ENCODE measurements at places on chromosomes 2 and 18.

DNA sequence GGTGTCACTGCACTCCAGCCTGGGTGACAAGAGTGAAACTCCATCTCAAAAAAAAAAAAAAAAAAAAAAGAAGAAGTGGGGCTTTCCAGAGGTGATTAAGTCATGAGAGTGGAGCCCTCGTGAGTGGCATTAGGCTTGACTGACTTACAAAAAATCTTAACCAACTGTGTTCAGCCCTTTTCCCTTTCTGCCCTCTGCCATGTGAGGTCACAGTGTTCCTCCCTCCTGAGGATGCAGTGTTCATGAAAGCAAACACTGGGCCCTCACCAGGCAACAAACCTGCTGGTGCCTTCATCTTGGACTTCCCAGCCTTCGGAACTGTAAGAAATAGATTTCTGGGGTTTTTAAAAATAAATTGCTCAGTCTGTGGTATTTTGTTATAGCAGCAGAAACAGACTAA is 37.0 kb upstream of the METTL21A start:
- no peak for DNase-seq

DNA sequence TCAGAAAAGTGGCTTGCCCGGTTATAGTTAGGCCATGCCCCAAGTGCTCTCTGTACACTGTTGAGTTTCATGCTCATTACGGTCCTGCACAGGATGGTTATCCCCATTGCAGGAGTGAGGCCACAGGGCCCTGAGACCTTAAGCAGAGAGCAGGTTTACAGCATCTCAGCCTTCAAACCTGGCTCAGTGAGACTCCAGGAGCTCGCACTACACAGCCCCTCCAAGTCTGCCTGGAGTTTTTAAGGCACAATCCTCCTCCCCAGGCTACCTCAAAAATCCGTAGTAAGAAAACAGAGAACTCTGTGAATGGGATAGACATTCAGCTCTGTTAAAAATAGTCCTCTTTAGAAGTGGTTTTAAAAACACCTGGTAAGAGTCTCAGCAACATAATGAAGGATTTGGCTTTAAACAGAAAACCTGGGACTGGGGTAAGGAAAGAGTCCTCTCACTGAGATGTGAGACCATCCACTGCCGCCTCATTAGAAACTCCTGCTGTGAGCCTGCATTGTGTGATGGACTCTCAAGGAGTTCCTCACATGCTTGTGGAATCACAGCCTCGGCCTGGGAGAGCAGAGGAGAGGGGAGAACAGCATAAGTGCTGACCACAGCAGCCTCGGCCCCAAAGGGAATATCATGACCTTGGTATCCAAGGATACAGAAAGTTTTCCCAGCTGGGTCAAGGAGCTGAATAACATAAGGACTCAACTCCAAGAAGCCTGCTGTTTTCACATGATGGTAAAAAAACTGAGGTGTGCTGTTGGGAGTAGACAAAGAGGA is 214.8 kb downstream of the ATAD2B start:
- no peak for DNase-seq

DNA sequence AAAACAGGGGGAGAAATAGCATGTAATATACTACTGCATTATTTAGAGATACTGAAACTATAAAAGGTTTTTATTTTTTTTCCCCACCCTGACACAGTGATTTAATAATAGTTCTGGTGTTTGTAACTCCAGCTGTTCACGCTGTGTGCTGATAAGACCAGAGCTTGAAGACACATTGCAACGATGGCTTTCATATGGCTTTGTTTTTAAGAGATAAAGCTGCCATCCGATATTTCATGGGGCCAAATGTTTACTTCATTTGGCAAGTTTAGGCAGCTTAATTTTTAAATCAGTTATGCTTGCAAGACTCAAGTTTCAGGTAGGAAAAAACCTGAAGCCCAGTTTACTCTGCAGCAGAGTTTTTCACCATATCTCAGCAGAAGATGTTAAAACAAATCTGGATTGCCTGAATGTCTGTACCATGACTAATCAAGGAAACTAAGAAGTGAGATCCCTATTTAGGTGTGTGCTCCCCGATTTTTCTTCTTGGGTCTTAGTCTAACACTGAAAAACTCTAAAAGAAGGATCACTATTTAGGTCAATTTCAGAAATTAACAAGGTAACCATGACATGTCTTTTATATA is 508.6 kb downstream of the PARD3B start:
- DNase-seq, result peak; percentile 2

DNA sequence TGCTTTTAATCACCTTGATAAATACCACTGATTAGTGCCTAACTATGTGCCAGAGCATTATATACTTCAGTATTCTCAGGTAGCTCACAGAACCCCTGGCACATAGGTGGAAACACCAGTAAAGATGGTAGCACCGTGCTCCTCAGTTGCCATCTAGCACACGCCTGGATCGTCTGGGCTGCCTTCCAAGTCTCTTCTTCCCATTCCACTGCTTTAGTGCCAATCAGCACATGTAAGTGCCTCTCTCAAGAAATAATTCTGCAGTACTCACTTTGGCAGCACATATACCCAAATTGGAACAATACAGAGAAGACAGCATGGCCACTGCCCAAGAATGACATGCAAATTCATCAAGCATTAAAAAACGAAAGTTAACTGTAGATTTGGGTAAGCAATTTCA is 13.0 kb downstream of the POLR2D start:
- no peak for DNase-seq

GRCh38 chr18:21327101-21327500 is 85.1 kb downstream of the GREB1L start:
- no peak for DNase-seq

- no peak for DNase-seq
These were observed 8.9 kb upstream of the RPRM start for GRCh38 chr2:153487448-153487847.

- no peak for DNase-seq
These were observed 42.0 kb downstream of the OXER1 start for GRCh38 chr2:42721898-42722297.

DNA sequence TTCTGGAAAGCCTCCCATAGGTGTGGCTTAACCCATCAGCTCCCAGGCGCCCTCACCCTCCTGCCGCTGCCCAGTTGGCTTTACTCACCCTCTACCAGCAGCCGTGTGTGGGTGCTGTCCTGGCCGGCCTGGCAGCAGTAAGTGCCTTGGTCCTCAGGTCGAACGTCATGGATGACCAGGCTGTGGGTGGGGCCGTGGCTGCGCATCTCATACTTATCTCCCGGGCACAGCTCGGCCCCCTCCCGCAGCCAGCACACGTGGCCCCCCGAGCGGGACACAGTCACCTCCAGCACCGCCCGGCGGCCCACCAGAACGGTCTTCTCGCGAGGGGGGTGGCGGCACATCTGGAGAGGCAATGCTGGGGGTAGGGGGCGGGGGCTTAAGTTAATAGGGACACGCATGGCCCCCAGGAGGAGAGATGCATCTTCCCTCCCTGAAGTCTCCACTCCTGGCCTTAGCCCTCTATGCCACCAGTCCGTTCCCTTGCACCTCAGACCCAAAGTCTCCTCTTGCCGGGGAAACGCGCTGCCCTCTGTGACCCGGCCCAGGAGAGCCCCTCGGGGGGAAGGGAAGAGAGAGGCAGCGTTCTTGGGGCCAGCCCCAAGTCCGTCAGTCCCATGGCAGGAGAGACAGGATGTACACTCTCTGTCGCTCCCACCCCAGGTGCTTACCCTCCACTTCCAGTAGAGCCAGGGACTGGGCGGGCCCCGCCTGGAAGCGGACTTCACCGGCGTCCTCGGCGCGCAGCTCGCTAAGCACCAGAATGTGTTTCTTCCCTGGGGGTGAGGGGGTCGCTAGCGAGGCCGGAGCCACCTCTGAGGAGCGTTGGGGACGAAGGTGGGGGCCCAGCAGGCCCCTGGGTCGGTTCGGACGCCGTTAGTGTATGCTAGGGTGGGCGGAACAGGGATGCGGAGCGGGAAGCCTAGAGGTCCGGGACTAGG is 7.9 kb downstream of the TMEM198 start:
- DNase-seq, result no peak

- peak; percentile 11 for DNase-seq
These were observed 110.3 kb downstream of the SMAD7 start for GRCh38 chr18:48840491-48840877.

GRCh38 chr2:217142649-217143266 is 282.9 kb upstream of the TNP1 start:
- DNase-seq, result peak; percentile 51

DNA sequence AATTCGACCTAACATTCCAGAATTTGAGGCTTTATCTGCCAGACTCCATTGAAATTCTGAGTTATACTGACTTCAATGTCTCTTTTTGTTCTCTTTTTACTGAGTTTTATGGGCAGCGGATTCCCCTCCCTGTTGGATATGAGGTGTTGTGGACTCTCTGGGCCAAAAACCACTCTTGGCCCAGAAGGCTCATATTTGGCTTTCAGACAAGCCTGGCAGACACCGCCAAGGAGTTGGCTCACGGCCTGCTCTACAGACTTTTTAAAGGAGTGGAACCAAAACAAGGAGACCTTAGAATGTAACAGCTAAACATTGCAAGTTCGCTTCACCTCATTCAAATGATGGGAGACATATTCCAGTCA is 206.4 kb upstream of the NCKAP5 start:
- no peak for DNase-seq

- no peak for DNase-seq
These were observed 89.1 kb upstream of the GCFC2 start for GRCh38 chr2:75799859-75800258.

DNA sequence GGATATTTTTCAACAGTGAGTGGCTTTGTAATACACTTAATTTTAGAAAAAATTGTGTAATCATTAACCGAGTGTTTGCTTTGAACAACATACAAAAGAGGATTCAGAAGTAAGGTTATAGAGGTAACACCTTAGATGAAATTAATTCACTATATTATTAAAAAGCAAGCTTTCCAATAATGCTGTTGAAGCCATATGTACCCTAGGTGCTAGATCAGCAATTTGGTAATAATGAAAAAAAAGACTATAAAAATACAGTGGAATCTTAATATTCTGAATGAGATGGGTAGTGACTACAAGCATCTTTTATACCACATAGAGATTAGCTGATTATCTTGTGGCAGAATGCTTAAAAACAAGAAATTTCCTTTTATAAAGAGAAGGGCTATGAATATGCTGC is 115.1 kb upstream of the FAM136A start:
- DNase-seq, result no peak

- DNase-seq, result no peak
These were observed 36.3 kb downstream of the MOGAT1 start for GRCh38 chr2:222707689-222708273.

DNA sequence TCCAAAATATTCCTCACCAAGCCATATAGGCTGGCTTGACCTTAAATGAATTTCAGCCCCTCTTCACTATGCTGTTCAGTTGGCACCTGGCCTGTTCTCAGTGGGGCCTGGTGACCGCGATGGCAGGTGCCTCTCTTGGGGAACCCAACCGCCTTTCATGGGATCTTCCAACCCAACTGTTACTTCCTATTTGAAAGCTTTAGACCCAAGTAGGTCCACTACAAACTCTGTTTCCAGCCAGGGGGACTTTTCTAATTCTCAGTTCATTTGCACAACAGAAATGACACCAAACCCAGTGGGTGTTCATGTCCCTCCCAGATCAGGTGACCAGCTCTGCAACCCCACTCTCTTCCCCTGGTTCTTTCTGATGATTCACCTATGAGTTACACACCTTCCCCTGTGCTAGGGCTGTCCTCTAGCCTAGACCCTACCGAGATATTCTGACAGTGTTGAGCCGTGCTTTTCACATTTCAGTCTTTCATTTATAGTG is 35.6 kb upstream of the NDUFV2 start:
- DNase-seq, result no peak

DNA sequence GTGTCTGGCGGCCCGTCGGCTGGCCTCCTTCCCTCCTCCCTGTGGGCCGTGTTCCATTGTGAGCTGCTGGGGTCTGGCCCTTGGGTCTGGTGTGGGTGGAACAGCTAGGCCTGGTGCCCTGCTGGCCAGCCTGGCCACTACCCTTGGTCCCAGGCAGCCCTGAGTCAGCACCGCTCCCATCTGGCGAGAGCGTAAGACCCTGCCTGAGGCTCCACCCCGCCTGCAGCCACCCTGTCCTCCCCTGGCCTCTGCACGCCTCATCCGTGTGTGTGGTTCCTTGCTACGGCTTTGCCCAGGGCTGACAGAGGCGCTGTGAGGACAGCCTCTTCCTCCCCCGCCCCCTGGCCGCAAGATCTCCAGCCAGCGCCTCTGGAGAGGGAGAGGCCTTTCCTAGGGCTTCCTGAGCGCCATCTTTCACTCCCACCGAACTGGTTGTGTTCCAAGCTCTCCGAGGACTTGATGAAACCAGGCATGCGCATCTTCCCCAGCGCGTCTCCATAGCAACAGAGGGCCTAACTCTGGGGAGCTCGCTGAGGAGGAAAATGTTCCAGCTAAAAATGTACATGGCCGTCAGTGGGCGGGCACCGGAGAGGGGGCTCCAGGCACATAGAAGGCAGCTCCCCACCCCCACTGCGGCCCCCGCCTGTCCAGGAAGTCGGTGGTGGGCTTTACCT is 83.0 kb downstream of the STPG4 start:
- DNase-seq, result no peak

GRCh38 chr2:147543056-147543455 is 301.8 kb upstream of the ACVR2A start:
- DNase-seq, result no peak

DNA sequence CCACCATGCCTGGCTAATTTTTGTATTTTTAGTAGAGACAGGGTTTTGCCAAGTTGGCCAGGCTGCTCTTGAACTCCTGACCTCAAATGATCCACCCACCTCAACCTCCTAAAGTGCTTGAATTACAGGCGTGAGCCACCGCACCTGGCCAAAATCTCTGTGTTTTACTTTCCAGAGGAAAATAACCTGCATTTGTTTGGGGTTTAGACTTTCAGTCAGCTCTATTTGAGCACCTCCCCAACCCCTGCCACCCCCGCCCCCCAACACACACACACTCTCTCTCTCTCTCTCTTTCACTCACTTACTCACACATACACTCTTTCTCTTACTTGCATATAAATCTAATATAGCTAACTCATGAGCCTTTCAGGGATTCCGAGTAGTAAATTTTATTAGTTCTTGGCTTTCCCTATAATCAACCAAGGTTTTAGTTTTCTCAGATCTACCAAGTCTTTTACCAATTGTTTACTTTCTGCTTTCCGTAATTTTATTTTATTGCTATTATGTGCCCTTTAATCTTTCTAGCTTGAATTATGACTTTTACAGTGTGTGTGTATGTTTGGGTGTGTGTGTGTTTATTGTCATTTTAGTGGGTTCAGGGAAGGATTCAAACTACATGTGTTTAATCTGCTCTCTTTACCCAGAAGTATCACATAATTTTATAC is 24.5 kb downstream of the MFSD6 start:
- no peak for DNase-seq

DNA sequence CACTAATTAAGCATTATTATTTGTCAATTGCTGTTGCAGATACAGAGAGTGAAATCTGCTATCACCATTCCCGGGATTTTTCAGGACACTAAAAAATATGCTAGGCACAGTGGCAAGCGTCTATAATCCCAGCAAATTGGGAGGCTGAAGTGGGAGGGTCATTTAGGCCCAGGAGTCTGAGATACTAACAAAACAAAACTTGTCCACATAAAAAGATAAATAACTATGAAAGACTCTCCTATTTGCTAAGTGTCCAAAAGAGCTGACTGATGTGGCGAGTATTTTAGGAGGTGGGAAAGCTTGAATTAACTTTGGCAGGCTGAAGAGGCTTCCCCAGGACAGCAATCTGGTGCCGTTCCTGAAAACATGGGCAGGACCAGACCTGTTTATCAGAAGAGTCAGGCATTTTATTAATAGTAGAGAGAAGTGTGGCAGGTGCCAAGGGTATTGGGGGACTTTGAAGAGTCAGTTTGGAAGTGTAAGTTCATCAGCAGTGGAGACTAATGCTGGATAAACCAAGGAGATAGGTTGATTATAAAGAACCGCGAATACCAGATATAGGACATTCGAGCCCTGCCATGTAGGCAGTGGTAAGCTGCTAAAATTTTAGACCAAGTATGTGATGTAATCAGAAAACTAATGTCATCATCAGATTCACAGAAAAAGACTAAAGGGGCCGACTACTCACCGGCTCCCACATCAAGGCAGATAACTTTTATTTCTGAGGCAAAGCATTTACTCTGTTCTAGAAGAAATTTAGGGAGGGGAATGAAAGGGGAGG is 201.8 kb downstream of the EPHA4 start:
- DNase-seq, result peak; percentile 55
